Caco-2 (cell line): ENCODE measurements at places on chromosomes 6 and 20.

DNA sequence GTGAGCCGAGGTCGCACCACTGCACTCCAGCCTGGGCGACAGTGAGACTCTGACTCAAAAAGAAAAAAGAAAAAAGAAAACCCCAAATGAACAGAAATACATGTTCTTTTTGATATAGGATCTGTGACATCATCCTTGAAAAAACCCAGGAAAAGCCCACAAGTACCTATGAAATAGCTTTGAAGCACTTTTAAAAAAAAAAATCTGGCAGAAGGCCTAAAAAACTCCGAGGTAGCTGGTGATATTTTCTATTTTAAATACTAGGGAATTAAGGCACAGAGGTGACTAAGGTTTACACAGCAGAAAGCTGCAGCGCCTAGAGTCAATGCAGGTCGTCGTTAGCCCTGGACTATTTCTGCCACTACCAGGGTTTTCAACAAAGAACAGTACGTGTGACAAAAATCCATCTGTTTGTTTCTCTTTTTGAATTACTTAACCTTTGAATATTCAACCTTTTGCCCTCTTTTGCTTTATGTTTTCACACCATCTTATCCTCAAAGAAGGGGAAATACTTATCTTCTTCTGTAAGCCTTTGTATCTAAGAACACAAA is 39.4 kb upstream of the EEF1A1 start:
- peak; percentile 43 for DNase-seq

- DNase-seq: no peak
Measured at GRCh38 chr20:32481311-32482142, 103.6 kb downstream of the NOL4L start.

- DNase-seq: no peak
Measured at GRCh38 chr6:25392372-25392771, 113.2 kb downstream of the CARMIL1 start.

DNA sequence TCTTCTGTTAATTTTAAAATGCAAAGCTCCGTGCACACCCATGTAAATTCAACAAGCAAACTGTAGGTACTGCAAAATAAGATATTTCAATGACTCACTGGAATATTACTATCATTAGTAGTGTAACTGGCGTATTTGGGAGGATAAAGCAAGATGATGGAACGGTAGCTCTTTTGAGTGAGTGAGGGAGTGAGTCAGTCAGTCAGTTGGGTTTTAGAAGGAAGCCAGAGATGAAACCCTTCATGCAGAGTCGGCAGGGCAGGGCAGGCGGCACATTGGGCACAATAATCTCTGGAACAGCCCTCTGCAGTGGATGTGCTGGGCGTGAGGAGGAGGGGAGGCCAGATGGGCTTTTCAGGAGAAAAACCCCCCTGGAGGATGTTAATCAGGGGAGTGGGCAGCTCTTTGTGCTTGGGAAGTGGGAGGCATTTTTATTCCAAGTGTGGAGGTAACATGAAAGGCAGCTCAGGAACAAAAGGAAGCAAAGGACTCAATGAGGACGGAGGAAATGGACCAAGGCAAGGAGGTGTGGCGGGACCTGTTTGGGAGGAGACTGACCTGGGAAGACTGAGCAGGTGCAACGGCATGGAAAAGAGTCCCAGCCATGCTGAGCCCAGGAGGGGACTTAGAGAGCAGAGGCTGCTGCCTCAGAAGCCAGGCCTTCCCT is 171.2 kb downstream of the ZDHHC14 start:
- DNase-seq: no peak

DNA sequence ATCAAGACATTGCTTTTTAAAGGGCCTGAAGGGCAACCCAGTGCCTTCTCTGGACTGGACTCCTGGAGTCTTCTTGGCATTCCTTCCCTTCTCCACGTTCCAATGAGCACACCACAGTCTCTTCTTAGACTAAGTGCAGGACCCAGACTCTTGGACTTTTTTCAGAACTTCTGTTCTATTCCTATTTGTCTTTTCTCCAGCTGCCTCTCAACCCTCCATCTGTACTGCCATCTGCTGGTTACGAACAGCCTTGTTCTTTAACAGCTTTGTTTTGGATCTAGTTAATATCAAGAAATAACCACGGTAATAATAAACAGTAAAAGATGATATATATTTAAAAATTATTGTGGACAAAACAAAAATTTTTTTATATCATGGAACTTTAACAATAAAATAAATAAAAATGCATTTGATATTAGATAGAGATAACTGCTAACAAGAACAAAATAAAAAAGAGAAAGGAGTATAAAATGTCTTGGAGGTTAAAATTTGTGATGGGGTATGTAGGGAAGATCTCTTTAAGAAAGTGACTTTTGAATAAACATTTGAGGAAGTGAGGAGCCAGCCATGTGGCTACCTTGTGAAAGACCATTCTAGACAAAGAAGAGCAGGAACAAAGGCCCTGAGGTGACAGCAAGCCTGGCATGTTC is 105.1 kb upstream of the HCRTR2 start:
- peak; percentile 55 for DNase-seq

DNA sequence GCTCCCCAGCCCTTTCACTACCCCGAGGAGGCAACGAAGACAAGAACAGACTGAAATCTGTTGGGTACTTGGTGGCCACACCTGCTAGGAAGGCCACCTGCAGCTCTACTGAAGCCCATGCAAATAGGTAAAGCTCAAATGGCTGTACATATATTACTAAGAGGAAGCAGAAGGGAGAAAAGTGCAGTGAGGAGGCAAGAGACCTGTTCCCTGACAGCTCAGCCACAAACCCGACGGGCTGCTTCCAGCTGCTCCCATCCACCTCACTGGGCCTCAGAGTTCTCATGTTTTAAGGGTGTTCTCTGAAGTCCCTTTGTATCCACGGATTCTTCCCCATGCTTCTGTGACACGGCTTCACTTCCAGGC is 24.6 kb downstream of the TRAM2 start:
- no peak for DNase-seq

GRCh38 chr6:10951675-10952282 is 64.9 kb downstream of the SYCP2L start:
- peak; percentile 49 for DNase-seq

DNA sequence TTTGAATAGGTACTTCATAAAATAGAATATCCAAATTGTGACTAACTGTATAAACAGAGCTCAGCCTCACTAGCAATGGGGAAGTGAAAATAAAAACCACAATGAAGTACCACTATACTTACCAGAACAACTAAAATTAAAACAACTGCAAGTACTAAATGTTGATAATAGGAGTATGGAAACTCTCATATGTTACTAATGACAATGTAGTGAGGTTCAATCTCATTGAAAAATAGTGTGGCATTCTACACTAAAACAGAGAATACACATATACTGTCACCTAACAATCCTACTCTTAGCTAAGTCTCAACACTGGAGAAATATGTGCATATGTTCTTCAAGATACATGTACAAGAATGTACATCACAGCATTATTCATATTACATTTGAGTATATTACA is 132.0 kb upstream of the CARMIL1 start:
- no peak for DNase-seq

- DNase-seq: no peak
Measured at GRCh38 chr6:131555992-131556391, 17.0 kb upstream of the ARG1 start.

DNA sequence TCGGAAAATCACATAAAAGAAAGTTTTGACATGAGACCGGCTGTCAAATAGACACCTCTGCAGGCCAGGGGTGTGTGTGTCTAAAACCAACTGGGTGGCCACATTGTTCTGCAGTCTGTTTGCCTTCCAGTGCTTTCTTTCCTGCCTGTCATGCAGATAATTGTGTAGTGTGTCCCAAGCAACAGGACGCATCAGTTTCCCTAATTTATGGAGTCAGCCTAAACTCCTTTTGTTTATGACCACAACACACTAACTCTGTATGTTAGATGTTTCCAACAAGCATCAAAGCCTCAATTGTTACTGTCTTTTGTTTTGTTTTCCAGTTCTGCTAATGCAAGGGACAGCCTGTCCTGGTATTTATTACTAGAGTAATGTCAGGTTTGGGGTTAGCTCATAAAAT is 205.7 kb downstream of the ATXN1 start:
- no peak for DNase-seq

DNA sequence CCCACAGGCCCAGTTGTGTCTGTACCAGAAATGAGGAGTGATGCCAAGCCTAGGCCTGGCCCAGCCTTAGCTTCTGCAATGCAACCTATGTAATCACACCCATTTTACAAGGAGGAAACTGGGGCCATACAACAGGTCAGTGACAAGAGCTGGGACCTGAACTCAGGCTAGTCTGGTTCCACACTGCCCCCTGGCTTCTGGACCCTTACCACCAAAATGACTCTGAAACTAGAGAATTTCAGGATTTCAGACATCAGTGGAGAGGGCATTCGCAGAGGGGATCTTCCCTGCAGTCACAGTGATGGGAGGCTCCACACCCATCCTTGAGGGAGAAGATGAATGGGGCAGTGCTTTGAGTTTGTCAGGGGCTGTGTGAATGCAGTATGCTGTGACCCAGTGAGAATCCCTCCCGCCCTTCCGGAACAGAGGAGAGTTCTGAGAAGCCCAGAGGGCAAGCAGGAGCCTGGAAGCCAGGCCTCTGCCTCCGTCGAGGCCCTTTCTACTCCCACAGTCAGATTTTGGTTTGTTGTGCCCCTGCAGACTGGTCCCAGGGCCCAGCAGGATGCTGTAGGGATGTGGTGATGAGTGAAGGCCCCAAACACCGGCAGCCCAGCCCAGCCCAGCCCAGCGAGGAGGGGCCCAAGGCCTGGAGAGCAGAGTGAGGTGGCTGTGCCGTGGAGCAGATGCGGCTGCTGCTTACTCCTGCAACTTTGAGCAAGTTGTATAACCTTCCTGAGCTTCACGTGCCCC is 48.1 kb upstream of the MYL9 start:
- peak; percentile 55 for DNase-seq

DNA sequence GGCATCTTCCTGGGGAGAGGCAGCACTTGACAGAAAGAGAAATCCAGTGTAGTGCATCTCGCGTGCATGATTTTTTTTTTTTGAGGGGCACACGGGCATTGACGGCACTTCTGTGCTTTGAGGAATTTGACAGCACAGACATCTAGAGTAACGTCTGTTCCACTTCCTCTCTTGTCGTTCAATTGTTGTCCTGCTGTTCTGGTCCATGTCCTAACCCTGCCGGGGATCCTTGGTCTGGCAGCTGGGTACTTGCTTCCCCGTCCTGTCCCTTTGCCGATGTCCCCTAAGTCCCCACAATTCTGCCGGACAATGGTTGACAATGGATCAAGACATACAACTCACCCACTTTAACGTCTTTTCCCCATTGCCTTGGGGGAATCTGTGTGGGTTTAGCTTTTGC is 46.0 kb upstream of the NAA20 start:
- no peak for DNase-seq

GRCh38 chr6:107275330-107275865 is 160.1 kb upstream of the BEND3 start:
- peak; percentile 74 for DNase-seq
